EL (cell line): ENCODE measurements at places on chromosomes 1 and 21.

- no peak for DNase-seq
Observed at GRCh38 chr1:212648431-212648830, 39.9 kb downstream of the ATF3 start.

GRCh38 chr1:69076631-69077030 lies 491.1 kb upstream of the LRRC7 start:
- no peak for DNase-seq

DNA sequence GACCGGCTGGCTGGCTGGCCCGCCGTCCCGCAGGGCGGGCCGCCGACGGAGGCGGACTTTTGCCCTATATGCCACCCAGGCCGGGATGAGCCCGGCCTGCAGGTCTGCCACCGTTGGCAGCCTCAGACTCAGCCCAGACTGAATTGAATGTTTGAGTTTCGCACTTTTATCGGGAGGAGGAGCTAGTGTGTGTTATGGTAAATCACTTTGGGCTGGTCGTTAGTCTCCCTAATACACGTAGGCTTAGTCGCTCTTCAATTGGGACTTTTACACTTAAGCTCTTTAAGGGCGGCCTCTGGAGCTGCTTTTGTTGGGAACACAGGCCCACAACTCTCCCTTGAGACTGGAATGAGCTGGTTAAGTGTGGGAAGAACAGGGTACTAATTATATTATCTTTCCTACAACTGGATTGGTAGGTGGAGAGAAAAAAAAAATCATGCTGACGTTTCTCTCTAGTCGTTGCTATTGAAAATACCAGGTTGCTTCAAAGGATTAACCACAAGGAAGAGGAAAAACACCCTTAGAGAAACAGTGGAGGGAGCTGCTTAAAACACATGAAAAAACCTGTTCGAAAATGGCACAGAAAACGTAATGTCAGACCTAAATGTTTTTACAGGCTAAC lies 1.4 kb upstream of the IRF2BP2 start:
- DNase-seq = peak; percentile 88

- DNase-seq = no peak
Observed at GRCh38 chr1:37817481-37817880, 9.5 kb upstream of the YRDC start.

- peak; percentile 34 for DNase-seq
Observed at GRCh38 chr1:153881751-153882150, 41.0 kb downstream of the GATAD2B start.
